IMR-90 (cell line): ENCODE measurements at places on chromosomes 4 and X.

- no peak overlapping the region for H3K4me3 ChIP-seq
- H3K36me3 ChIP-seq = no peaks in the 10 kb centered on the region
- H3K27me3 ChIP-seq = no peaks in the 10 kb centered on the region
These were observed 91.0 kb upstream of the CENPE start for GRCh38 chr4:103289186-103289585.

- no peaks in the 10 kb centered on the region for H3K36me3 ChIP-seq
- H3K27me3 ChIP-seq = no peaks in the 10 kb centered on the region
- no peaks in the 10 kb centered on the region for H3K4me1 ChIP-seq
- H3K4me3 ChIP-seq = no peak overlapping the region
These were observed 184.9 kb downstream of the COMMD8 start for GRCh38 chr4:47278631-47279030.

GRCh38 chr4:8910822-8911315 lies 39.2 kb upstream of the HMX1 start:
- H3K4me3 ChIP-seq = no peak overlapping the region
- no peaks in the 10 kb centered on the region for H3K36me3 ChIP-seq
- no peaks in the 10 kb centered on the region for H3K4me1 ChIP-seq
- H3K27me3 ChIP-seq = no peaks in the 10 kb centered on the region
- H3K27ac ChIP-seq = no peak overlapping the region

DNA sequence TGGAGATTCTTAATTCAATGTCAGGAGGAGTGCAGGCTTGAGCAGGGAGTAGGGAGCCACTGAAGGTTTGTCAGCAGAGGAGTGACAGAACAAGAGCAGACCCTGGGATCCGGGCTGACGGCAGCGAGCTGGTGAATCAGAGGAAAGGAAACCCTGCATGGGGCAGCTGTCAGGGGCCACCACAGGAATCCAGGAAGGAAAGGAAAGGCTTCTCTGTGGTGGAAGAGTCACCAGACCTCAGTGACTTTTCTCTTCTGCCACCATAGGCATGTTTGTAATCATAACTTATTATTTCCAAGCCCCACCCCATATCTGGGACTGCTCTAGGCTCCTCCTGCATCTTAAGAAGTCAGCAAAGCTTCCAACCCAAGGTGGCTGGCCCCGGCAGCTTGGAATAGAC lies 150.9 kb downstream of the BCOR start:
- H3K4me1 ChIP-seq = 0 out of 2 replicates have a peak, but pooled peaks cover 2% of the 10 kb centered on the region
- DNase-seq = peak; percentile 81
- peaks cover 17% of the 10 kb centered on the region; the same call in 1 of the 2 replicates for H3K27me3 ChIP-seq
- H3K36me3 ChIP-seq = no peaks in the 10 kb centered on the region

DNA sequence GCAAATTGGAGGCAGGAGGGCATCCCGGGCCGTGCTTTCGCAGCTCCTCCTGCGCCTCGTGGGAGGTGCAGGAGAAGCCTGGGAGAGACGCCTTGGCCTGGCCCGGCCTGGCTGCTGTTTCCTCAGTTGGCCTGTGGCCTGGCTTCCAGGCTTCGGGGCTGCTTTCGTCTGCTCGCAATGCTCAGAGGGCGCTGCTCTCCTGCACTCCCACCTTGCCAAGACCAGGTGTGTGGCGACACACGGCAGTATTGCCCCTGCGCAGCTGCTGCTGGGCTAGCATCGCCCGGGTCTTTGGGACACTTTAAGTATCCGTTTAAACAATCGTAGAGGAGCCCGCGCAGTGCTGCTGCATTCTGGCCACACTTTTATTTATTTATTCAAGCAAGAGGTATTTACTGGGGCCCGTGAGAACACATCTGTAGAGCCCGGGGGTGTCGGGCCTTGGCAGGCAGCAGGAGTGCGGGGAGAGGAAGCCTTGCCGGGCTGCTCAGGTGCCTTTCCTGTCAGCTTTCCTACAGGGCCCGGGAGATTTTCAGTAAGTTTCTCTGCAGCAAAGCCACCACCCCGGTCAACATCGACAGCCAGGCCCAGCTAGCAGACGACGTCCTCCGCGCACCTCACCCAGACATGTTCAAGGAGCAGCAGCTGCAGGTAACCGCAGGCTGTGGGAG lies 26.2 kb upstream of the HGFAC start:
- peaks cover 22% of the 10 kb centered on the region for H3K36me3 ChIP-seq
- H3K27ac ChIP-seq = no peak overlapping the region
- H3K4me1 ChIP-seq = no peaks in the 10 kb centered on the region
- DNase-seq = no peak
- no peaks in the 10 kb centered on the region for H3K27me3 ChIP-seq

DNA sequence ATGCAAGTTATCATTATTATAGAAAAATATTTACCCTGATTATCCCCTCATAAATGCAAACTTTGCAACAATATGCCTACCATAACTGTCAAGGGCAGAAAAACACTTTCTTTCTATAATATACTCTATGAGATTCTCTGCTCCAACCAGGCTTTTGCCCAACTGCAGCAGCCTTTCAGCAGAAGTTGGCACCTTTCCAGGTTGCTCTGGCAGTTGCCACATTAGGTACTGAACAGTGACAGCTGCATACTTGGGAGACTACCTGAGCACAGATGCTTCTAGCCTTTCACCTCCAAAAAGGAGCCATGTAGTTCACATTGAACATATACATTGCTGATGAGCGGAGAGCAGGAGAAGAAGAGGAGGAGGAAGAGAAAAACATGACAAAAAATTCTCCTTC lies 69.5 kb upstream of the BRWD3 start:
- DNase-seq = no peak
- H3K27ac ChIP-seq = no peak overlapping the region
- no peak overlapping the region for H3K4me3 ChIP-seq
- no peaks in the 10 kb centered on the region for H3K36me3 ChIP-seq
- H3K27me3 ChIP-seq = no peaks in the 10 kb centered on the region; the same call in 1 of the 2 replicates

GRCh38 chr4:154464654-154465053 lies 26.9 kb downstream of the DCHS2 start:
- no peaks in the 10 kb centered on the region for H3K4me1 ChIP-seq
- no peak for DNase-seq
- no peak overlapping the region for H3K4me3 ChIP-seq
- no peaks in the 10 kb centered on the region for H3K27me3 ChIP-seq
- no peaks in the 10 kb centered on the region for H3K36me3 ChIP-seq

GRCh38 chr4:142701017-142701416 lies 145.1 kb downstream of the INPP4B start:
- H3K36me3 ChIP-seq = no peaks in the 10 kb centered on the region
- no peak overlapping the region for H3K27ac ChIP-seq
- H3K4me3 ChIP-seq = no peak overlapping the region
- no peak for DNase-seq
- no peaks in the 10 kb centered on the region for H3K4me1 ChIP-seq
- no peaks in the 10 kb centered on the region for H3K27me3 ChIP-seq

- peak; percentile 87 for DNase-seq
- peak within 1 kb of the TSS; percentile 96 for H3K27ac ChIP-seq
- no peaks in the 10 kb centered on the region for H3K36me3 ChIP-seq
- peaks cover 2% of the 10 kb centered on the region; the same call in 1 of the 2 replicates for H3K27me3 ChIP-seq
- peak within 1 kb of the TSS; percentile 96 for H3K4me3 ChIP-seq
- peaks cover 13% of the 10 kb centered on the region for H3K4me1 ChIP-seq
These were observed at the start of gene NSD2 for GRCh38 chr4:1870578-1871443. Gene NSD2 (plus strand): TSS chr4:1871393. CDS start chr4:1900655, 29,262 bp downstream.

DNA sequence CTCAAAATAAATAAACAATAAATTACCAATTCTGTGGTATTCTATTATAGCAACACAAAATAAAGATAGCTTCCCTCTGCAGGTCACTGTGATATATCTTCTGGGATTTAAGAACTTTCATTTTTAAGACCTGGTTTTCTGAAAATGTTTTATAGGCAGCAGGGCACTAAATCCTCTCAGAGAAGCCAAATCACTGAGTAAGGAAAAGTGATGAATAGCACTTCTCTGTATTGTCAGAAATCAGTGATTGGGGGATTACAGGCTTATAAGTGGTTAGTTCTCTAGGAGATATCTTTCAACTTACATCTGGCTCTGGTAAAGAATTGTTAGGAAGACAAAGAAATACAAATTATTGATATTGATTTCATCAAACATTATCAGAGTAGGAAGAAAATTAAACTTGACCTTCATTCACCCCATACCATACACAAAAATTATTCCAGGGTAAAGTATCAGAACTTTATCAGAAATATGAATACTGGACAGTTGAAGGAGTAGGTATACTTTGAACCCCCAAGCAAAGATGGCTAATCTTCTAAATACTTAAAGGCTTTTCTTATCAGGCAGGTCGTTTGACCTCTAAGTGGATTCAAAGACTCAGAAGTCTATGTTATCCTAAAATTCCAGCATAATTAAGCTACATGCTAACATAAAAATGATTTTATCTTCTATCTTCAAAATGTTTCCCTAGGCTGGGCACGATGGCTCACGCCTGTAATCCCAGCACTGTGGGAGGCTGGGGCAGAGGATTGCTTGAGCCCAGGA lies 81.6 kb upstream of the USP9X start:
- H3K4me1 ChIP-seq = no peaks in the 10 kb centered on the region
- no peaks in the 10 kb centered on the region for H3K36me3 ChIP-seq
- peaks cover 10% of the 10 kb centered on the region; the same call in 1 of the 2 replicates for H3K27me3 ChIP-seq
- H3K4me3 ChIP-seq = no peak overlapping the region

DNA sequence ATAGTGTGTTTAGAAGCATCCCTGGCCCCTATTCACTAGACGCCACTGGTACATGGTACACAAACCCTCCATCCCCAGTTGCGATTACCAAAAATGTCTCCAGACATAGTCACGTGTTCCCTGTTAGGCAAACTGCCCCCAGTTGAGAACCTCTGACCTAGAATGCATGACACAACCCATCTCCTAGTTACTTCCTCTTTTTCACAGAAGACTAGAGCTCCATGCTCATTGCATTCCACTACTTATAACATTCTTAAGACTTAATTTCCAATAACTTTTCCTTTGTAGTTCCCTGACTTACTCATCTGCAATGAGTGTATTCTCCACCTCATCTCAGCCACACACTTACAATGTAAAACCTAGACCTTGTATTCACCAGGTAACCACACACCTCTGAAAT lies 68.6 kb downstream of the PRSS12 start:
- H3K36me3 ChIP-seq = peaks cover 7% of the 10 kb centered on the region
- DNase-seq = peak; percentile 13
- peaks cover 18% of the 10 kb centered on the region for H3K4me1 ChIP-seq
- H3K4me3 ChIP-seq = no peak overlapping the region
- H3K27me3 ChIP-seq = no peaks in the 10 kb centered on the region
- no peak overlapping the region; the same call in 1 of the 2 replicates for H3K27ac ChIP-seq

GRCh38 chrX:145609951-145610511 lies 207.6 kb upstream of the SLITRK2 start:
- H3K4me1 ChIP-seq = no peaks in the 10 kb centered on the region
- H3K27ac ChIP-seq = no peak overlapping the region
- H3K27me3 ChIP-seq = no peaks in the 10 kb centered on the region
- no peaks in the 10 kb centered on the region for H3K36me3 ChIP-seq
- H3K4me3 ChIP-seq = no peak overlapping the region

GRCh38 chr4:167230744-167231143 lies 3.5 kb downstream of the SPOCK3 start:
- no peaks in the 10 kb centered on the region for H3K36me3 ChIP-seq
- no peak overlapping the region for H3K4me3 ChIP-seq
- DNase-seq = no peak
- H3K27me3 ChIP-seq = peaks cover 7% of the 10 kb centered on the region; the same call in 1 of the 2 replicates
- H3K27ac ChIP-seq = no peak overlapping the region
- no peaks in the 10 kb centered on the region for H3K4me1 ChIP-seq

GRCh38 chrX:40247848-40248622 lies 150.3 kb upstream of the BCOR start:
- no peaks in the 10 kb centered on the region for H3K36me3 ChIP-seq
- H3K27me3 ChIP-seq = peaks cover 7% of the 10 kb centered on the region
- H3K27ac ChIP-seq = no peak overlapping the region

DNA sequence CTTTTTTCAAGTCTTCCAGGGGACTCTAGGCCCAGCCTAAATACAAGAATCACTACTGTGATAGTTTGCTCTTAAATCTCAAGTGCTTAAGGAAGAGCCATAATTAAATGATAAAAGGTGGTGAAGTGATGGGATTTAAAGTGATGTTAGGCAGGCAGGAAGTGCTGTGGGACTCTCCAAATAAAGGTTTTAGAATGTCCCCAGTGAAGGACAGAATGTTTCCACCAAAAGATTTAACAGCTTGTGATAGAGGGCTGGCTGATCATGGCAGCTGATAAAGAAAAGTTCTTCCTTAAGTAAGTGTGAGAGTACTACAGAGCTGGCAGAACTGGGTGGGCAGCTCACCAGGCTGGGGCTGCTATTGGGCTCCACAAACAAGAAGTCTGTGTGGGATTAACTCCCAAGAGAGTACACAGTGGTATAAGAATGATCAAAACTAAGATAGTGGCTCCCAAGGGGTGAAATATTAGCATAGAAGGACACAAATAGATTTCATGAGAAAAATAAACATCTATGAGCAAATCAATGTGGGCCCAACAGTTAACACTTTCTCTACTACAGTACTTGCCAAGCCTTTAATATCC lies 637.2 kb upstream of the CPEB2 start:
- H3K4me1 ChIP-seq = no peaks in the 10 kb centered on the region
- no peaks in the 10 kb centered on the region for H3K36me3 ChIP-seq
- no peaks in the 10 kb centered on the region for H3K27me3 ChIP-seq

DNA sequence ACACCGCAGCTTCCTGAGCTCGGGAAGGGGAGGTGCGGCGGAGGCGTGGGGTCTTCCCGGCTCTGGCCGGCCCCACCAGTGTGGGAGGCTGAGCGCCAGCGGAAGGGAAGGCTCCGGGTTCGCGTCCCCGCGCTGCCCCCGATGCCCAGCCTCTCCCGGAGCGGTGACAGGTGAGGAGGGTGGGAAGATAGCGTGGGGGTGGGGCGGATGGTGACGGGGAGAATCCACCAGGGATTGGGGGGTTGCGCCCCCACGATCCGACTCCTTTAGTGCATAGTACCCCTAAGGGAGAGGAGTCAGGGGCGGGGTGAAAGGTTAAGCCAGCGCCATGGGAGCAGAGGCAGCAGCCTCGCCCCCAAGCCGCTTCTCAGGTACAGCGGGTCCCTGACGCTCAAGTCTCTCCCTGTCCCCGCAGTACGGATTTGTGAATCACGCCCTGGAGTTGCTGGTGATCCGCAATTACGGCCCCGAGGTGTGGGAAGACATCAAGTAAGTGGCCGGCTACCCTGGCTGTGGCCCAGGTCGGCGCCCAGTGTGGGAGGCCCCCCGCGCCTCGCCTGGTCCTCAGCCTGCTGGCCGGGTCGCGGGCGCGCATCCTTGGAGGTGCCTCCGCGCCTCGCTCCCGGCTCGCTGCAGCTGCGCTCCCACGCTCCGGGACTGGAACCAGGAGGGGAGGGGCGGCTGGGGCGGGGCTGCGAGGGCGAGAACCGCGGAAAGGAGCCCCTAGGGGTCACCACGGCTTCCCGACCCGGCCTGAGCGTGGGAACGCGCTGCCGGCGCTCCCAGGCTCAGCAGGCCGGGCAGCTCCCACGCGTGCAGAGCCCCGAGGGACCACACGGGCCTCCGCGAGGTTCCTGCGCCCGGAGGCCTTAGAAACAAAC lies 791 bp downstream of the GUCY1B1 start:
- peaks cover 5% of the 10 kb centered on the region; the same call in 1 of the 2 replicates for H3K4me1 ChIP-seq
- H3K27me3 ChIP-seq = no peaks in the 10 kb centered on the region
- peak overlapping the region; percentile 28; the same call in 1 of the 2 replicates for H3K27ac ChIP-seq
- H3K4me3 ChIP-seq = peak overlapping the region; percentile 67

- peaks cover 6% of the 10 kb centered on the region for H3K4me1 ChIP-seq
- no peak overlapping the region for H3K4me3 ChIP-seq
- no peaks in the 10 kb centered on the region for H3K36me3 ChIP-seq
- no peak overlapping the region for H3K27ac ChIP-seq
- DNase-seq = peak; percentile 48
These were observed 83.5 kb downstream of the LNX1 start for GRCh38 chr4:53507671-53508286.
